ENCODE measurements at places on chromosomes 5 and 9. TPM values are rescaled to one million over a fixed set of nuclear protein-coding genes. Genes with fewer than 3 reads are reported as not detected.

ADGRV1 gene
- total RNA-seq = not detected

PCDHGA8 gene
- total RNA-seq = 0.54 TPM

DNA sequence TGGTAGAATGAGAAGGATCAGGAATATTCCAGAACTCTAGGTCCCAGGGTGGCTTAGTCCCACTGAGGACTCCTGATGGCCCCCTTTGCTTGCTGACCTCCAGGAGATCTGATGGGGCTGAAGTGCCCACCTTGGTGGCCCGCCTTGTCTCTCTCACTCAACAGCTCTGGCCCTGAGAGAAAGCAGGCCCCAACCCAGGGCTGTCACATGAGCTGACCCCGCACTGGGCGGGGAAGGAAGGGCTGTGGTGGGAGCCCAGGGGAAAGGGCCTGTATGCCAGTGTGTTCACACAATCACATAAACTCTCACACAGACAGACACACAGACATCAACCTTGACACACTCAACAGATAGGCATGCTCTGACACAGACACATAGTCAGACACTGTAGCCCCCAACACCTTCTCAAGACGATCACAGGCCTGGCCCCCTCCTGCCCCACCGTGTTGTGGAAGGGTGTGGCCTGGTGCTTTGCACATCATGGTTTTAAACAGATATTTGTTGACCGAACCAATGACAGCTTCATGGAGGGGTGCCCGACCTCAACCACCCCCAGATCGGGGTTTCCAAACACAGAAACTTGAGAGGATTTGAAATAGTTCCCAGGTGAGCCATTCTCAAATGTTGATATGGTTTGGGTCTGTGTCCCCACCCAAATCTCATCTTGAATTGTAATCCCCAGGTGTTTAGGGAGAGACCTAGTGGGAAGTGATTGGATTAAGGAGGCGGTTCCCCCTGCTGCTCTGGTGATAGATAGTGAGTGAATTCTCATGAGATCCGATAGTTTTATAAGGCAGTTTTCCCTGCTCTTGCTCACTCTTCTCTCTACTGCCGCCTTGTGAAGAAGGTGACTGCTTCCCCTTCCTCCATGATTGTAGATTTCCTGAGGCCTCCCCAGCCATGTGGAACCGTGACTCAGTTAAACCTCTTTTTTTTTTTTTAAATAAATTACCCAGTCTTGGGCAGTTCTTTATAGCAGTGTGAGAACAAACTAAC lies 48.5 kb upstream of the HAND1 start:
- DNase-seq = no peak

TAF11L10 gene
- not detected for total RNA-seq

DNA sequence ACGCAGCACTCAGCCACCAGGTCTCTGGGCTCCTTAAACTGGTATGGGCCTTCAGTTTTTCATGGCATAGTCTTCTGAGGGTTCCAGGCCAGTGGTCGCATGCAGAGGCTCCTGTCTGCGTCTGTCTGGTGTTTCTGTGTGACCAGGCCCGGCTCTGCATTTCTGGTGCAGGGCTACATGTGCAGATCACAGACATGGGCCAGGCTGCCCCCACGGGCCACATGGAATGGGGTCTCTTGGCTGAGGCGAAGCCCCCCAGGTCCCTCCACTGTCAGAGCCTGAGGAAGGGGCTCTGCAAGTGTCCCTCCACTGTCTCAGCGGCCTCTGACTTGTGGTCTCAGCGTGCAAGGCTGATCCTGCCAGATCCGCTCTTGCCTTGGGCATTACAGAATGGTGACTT lies 15.6 kb upstream of the CARD19 start:
- peak; percentile 7 for DNase-seq

GRCh38 chr5:18675041-18675440 lies 1040.8 kb downstream of the TAF11L14 start:
- no peak for DNase-seq

DNA sequence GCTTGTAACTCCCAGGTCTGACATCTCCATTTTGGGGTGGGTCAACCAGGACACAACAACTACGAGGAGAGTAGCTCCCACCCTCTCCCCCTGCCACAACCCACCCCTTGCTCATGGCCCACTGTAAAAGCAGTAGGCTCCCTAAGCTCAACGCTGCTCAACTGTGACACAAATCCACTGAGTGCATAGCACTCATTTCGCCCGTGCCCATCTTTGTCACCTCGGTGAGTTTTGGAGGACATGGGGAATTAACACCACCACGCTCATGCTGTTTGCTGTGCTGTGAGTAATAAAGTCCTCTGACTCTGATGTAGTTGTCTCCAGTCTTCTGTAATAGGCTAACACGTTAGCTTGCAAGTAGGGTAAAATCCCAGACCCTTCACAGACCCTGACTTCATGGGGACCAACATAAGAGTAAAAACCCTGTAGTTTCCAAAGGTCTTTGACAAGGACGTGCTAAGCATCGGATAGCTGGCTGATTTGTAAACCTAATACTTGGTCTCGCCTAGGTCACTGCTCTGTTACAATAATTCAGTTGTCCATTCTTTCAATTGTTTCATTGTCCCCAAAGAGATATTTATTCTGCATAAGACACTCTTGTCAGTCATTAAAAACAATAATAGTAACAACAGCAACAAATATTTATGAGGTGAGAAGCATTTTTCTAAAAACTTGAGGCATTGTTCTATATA lies 7.7 kb downstream of the PLGRKT start:
- no peak for DNase-seq

- DNase-seq = no peak
Observed at GRCh38 chr5:100838048-100838473, 65.0 kb downstream of the ST8SIA4 start.

CCL27 gene
- total RNA-seq = not detected

INSL6 gene
- not detected for total RNA-seq

ERCC6L2 gene
- total RNA-seq = 43.2 TPM

FOXE1 gene
- total RNA-seq = not detected

NUDT12 gene
- 2.6 TPM for total RNA-seq

WDR31 gene
- total RNA-seq = 1.6 TPM

- DNase-seq = no peak
Observed at GRCh38 chr9:95725045-95725444, 150.4 kb upstream of the ERCC6L2 start.

TXNDC8 gene
- total RNA-seq = not detected

DNA sequence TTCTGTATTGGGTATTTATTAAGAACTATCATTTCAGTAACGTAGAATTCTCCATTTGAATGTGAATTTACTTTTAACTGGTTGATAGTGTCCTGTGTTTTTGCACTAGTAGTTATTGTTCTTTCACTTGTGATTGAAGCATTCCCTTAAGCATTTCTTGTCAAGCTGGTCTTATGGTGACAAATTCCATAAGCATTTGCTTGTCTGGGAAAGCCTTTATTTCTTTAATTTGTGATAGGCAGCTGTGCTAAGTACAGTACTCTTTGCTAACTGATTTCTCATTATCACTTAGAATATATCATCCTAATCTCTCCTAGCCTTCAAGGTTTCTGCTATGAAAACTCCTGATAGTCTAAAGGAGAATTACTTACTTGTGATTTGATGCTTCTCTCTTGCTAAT lies 21.3 kb upstream of the SPATA31E1 start:
- DNase-seq = no peak

SOHLH1 gene
- total RNA-seq = not detected

DNA sequence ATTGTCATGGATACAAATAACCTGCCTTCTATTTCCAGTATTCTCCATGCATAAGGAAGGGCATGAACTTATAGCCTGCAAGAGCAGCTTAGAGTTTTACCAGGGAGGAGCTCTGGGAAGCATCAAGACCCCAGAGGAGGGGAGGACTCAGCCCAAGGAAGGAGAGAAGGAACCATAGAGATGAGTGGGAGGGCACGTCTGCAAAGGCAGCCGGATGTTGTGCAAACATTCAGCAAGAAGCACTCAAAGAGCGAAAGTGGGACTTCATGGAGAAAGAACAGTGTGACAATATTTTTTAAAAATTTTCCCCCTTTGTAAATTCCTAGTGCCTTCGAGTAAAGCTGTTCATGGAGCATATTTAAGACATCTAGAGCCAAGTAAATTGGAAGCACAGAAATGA lies 270.1 kb upstream of the PTGER4 start:
- DNase-seq = no peak

TMC1 gene
- not detected for total RNA-seq

- DNase-seq = no peak
Observed at GRCh38 chr5:5145651-5146529, 5.8 kb downstream of the ADAMTS16 start.

DNA sequence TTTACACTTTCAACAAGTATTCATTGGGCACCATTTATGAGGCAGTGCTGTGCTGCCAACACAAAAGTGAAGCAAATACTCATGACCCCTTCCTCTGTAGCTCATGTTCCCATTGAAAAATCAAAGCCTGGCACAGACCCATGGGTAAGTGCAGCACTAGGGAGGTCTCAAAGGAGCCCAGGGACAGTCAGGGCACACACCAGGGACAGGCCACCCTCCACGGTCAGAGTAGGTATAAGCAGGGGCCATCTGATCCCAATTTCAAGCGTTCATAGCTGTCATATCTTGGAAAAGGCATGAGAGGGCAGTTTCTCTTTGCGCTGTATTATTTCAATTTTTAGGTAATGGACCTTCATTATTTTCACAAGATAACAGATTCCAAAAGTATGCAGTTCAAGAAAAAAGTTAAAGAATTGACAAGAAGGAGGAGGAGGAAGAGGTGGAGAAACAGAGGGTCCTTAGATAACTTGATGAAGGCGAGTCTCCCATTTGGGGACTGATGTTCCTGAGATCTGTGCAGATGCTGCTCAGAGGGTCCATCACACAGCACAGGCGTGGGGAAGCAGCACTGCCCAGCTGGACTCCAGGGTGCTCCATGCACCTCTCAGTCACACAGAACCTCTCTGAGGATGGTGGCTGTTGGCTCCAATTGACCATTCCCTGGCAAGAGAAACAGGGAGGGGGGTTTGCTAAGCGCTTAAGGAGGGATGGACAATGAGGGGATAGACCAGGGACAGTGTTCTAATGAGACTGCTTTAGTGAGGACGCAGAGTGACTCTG lies 7.5 kb downstream of the CTSL start:
- DNase-seq = no peak

DNA sequence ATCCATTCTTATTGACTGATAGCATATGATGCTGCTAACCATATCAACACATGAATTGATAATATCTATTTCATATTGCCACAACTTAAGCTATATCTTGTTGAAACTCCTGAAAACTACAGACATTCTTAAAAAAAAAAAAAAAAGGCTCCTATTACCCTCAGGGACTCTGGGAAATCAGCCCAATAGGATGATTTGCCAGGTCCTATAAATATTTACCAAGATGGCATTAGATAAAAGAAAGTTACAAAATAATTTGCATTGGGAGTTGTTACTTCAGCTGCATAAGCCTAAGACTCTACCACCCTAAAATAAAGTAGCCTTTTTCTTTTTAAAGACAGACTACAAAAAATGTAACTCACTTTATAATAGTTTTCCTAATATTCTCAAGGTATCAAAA lies 84.4 kb downstream of the CDO1 start:
- no peak for DNase-seq

DNA sequence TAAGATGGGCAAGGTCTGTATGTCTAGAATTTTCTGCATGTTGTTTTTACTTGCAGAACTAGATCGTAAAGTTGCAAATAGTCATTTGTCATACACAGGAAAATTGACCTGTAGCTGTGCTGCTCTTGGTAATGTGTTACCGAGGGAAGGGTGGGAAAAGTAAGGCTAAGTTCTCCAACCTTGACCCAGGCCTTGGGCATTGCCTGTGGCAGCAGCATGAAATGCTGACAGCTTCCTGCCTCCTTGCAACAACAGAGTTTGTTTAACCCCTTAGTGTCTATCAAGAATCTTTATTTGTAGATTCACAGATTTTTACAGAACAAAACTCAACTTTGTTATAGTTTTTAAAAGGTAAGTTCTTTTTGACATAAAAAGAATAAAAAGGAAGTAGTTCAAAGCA lies 48.3 kb downstream of the ERCC6L2 start:
- no peak for DNase-seq

DNA sequence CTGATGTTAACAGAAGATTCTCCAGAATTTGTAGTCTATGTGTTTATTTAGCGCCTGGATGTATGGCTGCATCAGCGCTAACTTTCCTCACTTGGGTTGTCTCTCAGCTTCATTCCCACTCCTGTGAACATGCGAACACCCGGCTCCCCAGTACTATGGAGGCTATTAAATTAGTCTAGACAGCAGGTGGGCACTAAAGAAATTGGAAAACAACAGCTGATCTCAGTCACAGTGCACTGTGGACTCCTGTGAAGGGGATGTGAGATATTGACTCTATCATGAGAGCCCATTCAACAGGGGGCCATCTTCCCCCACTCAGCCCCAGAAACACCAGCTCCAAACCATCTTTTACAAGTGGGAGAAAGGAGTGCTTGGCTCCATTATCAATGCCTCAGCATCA lies 471.0 kb downstream of the KDM4C start:
- no peak for DNase-seq

DNA sequence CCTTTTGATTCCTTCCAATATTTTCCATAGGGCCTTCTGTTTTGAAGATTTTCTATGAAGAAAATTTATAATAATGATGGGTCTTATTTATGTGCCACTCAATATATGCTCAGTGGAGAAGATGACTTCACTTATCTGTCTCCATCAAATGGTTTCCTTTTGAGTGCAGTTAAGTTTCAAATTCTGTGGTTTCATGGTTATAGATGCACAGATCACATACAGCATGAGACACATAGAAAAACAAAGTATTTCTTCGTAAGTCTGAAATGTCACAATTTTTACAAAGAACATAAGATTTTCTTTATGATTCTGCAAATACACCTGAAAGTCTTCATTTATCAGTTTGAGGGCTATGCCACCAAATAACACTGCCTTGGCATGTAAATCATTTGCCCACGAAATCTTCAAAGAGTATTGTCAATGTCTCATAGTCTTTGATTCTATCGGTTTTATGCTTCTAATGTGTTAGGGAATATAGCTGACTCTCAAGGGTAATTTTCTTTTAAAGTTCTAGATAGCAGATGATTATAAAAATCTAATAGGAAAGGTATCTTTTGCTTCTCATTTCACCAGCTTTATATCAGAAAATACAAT lies 14.1 kb downstream of the CFAP95 start:
- no peak for DNase-seq

DRD1 gene
- not detected for total RNA-seq

ARSI gene
- not detected for total RNA-seq

- DNase-seq = no peak
Observed at GRCh38 chr9:107483666-107484065, 5.9 kb downstream of the KLF4 start.

DNA sequence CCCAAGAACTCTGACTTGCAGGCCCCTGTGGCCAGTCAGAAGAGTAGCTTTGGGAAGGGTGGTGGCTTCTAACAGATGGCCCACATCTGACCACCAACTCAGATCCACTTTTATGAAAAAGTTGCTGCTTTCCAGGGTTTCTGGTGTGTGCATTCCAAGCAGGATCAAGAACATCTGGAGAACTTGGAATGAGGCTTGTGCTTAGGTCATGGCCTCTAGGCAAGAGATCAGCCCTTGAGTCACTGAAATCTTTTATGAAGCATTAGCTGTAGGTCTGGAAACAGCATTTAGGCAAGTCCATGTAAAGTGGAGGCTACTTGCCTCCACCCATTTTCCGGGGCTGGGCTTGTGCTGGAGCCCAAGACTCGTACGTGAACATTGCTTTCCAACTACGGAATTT lies 433.3 kb downstream of the SH3GL2 start:
- DNase-seq = no peak
